ENCODE measurements at places on chromosomes 11 and 22.
A peak's percentile ranks its signal among the peaks of the same experiment; 100 is the strongest.

GRCh38 chr11:11722246-11722645 lies 100.4 kb upstream of the GALNT18 start:
- no peak for DNase-seq

DNA sequence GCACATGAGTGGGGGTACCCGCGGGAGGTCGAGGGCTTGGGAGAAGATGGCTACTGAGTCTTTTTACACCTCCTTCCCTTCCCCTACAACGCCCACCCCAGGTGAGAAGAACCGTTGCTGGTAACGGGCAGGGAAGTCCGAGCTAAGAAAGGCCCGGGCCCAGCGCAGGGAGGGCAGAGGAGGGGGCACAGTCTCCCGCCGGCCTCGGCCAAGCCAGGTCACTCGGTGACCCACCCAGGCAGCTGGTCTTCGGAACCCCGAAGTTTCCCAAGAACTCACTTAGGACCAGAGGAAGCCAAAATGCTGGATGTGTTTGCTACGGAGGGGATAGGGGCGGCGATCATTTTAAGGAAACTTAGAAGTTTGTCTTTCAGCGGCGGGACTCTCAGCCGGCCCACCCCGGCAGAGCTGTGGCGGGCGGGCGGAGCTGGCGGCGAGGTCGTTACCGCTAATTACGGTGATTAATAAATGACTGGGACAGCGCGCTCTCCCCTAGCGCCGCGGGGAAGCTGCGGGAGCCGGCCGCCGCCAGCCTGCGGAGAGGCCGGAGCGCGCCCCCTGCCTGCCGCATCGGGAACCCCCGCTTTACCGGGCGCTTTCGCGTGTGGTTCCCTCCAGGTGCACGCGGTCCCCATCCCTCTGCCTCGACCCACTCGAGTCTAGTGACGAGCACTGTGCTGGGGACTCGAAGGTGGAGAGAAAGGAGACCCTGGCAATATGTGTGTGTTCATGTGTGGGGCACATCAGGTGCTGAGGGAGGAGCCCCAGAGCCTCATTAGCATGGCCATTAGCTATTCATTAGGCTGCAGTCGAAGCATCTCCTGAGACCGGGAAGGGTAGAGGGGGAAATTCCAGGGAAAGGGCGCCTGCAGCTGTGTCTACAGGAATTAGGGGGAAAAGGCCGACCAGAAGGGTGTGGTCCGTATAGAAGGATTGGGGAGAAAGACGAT lies 945 bp downstream of the ROBO3 start:
- DNase-seq: no peak

DNA sequence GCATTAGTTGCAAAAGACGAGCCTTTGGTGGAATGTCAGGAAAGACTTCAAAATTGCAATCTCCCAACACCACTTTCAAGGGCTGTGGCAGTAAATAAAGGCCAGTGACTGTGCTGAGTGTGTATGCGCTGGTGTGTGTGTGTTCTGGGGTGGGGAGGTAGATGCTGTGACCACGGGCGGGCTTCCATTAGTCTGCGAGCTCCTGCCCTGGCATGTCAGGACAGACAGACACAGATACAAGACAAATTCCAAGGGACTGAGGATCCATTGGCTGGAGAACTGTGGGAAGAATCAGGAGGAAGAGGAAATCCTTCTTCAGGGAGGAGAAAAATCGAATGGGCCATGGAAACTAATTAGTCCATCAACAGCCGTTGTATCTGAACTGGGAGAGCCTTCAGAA lies 83.6 kb downstream of the FEZ1 start:
- no peak for DNase-seq

DNA sequence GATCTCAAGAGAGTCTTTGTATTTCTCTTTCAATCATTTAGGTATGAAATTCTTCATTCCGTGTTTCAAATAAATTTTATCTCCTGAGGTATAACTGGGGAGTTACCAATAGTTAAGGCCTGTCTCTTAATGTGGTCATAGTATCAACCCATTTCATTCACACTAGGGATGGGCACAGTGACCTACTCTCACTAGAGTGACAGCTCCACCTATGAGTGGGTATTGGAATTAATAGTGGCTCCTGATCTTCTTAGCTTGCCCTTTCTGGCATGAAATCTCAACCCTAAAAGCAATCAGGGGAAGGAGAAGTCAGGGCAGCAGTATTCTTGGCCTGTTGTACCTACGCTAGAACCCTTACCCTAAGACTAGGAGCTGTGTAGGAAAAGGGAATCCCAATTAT lies 507.7 kb downstream of the FAM181B start:
- DNase-seq: no peak

- DNase-seq: no peak
Observed at GRCh38 chr11:11916981-11917399, 75.2 kb downstream of the USP47 start.

- DNase-seq: no peak
Observed at GRCh38 chr11:101509922-101510321, 73.9 kb downstream of the TRPC6 start.

DNA sequence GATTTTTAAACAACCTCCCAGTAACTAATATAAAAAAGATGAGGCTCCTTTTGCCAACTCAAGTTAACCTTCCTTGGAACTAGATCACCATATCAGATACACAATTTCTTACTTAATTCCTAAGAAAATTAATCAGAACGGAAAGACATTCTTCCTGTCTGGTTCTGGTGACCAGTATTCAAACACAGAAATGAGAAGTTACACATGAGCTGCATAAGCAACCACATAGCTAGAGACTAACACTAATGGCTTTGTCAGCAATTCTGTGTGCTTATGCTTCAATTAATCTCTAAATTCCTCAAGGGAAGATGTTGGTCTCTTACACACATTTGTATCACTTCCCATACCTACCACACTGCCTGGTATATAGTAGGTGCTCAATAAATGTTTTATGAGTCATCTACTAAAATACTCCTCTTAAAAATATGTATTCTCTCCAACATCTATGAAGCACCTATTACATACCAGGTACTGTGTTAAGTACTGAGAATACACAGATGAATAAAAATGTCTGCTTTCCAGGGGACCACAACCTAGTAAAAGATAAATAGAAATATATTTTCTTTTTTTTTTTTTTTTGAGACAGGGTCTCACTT lies 54.5 kb downstream of the GAB2 start:
- DNase-seq: no peak

DNA sequence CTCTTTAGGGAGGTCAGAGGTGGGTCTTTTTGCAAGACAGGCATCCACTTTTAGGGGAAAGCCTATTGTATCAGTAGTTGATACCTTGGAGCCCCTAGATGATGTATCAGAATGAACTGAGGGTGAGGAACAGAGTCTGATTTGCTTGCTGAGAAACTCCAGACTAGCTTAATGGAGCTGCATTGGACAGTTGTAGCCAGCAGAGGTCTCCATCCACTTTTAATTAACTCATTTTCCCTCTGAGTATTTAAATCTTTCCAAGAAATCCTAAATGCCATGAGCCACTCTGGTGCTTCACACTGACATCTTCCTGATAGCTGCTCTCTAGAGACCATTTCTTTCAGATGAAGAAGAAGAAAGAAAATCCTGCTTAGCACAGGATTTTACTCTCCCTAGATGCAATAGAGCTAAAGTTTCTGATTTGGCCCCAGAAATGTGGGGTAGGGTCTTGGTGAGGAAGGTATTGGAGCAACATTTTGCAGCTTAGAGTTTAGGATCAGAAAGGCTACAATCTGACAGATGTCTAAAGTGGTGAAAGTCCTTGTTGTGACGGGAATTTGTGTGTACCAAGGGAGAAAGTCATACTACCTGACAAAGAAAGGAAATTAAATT lies 38.0 kb downstream of the EXT2 start:
- no peak for DNase-seq

GRCh38 chr22:42770941-42771647 lies 50.4 kb upstream of the A4GALT start:
- no peak for DNase-seq

DNA sequence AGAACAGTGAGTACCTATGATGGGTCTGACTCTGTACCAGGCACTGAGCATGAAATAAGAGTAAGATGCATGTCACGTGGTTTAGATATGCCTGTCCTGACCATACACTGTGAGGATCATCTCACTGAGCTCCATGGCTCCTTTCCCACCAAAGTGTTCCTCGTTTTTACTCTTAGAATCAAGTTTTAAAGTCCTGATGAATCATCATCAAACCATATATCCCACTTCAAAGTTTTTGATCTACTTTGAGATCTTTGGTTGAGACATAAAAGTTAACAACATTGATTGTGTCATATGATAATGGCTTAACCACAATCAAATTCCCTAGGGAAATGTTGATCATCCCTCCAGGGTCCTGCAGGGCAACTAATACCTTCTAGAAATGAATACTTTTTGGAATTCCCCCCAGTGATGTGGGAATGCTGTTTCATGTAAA lies 12.8 kb downstream of the ETS1 start:
- no peak for DNase-seq

DNA sequence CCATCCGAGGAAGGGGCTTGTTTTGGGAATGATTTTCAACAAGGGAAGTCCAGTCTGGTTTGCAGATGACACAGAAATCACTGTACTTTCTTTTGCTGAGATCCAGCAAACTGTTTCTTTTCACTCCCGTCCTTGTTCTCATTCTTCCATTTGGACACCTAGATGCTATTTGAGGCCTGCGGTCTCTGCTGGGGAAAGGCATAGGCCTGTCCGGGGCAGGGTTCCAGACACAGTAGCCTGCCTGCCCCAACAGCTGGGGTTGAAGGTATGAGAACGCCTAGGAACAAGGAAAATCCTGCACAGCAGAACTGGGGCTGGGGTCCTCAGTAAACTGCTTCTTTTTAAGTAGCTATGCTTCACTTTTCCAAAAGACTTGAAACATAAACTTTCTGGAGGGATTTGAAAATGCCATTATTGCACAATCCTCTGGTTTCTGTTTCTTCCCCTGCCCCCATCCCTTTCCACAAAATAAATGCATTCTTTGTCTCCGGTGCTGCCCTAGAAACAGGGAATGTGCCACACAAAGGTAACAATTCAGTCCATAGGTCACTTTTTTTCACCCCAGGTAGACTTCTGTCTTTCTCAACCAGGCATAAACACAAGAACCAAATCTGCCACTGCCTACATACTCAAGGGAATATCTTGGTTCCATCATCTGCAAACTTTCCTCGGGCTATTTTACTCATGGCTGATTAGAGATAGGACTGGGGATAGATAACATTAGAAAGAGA lies 174.8 kb upstream of the MTMR2 start:
- DNase-seq: no peak

GRCh38 chr11:1544536-1544935 lies 27.5 kb downstream of the DUSP8 start:
- DNase-seq: no peak

GRCh38 chr11:88383447-88383846 lies 45.9 kb upstream of the CTSC start:
- DNase-seq: no peak

DNA sequence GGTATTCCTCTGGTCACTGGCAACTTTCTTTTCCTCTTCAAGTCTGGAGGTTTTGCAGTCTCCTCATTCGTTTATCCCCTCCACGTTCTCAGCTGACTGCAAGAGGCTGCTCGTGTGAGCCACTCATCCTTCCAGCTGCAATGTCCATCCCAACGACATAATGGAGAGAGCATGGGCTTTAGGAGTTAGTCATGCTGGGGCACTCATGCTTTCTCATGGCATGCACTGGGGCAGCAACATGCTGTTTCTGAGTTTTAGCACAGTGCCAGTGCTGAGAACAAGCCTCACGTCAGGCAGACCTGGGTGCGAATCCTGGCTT lies 7.1 kb downstream of the DCPS start:
- DNase-seq: no peak

- no peak for DNase-seq
Observed at GRCh38 chr11:64713016-64713707, 9.8 kb downstream of the NRXN2 start.

DNA sequence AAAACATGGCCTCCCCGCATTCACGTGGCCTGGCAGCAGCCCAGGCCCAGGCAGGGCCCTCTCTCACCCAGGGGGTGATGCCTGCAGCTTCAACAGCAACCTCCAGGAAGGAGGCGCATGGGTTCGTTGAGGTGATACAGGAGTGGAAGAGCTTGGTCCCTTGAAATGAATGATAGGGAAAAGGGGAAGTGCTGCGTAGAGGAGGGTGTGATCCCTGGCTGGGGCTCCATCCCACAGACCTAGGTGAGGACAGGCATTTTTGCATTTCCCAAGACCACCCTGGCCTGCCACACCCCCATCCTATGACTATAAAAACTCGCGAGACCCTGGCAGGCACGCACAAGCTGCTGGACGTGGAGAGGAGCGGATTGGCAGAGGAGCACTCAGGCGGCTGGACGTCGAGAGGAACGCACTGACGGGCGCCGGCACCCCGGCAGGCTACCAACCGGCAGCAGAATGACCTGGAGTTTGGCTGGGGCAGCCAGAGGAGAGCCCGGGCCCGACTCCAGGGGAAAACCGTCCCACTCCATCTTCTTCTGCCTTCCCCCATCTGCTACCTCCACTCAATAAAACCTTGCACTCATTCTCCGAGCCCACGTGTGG lies 32.6 kb downstream of the RTN4R start:
- peak; percentile 32 for DNase-seq

- DNase-seq: no peak
Observed at GRCh38 chr11:128970598-128971190, 28.0 kb upstream of the TP53AIP1 start.

- DNase-seq: no peak
Observed at GRCh38 chr11:34915136-34916014, 804 bp downstream of the APIP start.

- no peak for DNase-seq
Observed at GRCh38 chr11:8194956-8195355, 26.1 kb upstream of the RIC3 start.

DNA sequence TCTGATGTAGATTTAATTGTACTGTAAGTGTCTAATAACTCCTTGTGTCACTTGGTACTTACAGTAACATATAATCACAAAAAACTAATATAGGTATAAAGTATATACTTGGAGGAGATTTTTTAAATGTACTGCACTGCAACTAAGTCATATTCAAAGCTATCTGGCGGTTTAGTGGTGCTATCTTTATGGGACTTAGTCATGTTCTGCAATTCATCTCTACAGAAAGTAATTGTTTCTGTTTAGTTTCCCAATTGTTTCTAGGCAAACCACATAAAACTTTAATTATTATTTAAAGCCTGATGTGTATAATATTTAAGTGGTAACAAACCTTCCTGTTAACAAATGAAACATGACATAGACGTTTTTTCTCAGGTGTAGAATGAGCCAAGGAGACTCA lies 8.0 kb downstream of the PAFAH1B2 start:
- no peak for DNase-seq

GRCh38 chr22:25490896-25491295 lies 73.6 kb upstream of the GRK3 start:
- DNase-seq: no peak

DNA sequence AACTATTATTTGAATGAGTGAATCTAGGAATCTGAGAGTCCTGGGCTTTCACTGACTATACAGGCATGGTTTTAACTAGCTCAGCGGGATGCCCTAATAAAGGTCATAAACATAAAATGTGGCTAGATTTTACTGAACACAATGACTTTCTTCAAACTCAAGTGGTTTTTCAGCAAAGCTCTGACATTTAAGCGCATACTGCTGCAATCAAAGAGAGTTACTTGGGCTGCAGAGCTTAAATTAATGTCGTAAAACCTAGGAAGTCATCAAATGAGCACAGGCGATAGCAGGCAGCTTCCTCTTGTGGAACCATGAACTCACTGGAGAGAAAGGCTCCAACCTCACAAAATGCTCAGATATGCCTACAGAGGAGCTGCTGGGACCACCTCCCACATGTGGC lies 6.7 kb downstream of the CSNK2A3 start:
- no peak for DNase-seq

Data from cerebellar nuclear complex (tissue), 1 donor.